Lower lobe of right lung (tissue), 2 donors: ENCODE measurements at places on chromosomes 2 and 18. TPM values are rescaled to one million over a fixed set of nuclear protein-coding genes. Genes with fewer than 3 reads are reported as not detected.

DNA sequence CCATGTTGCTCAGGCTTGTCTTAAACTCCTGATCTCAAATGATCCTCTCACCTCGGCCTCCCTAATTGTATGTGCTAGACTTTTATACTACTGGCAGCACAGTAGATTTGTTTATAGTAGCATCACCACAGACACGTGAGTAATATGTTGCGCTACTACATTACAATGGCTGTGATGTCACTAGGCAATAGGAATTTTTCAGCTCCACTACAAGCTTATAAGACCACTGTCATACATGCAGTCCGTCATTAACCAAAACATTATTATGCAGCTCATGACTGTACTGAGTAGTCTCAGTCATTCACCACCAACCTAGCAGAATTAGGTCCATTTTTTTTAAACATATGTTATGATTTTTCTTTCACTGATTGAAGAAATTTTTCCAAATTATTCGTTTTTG, 398.9 kb downstream of the DCC start:
- DNase-seq = no peak

DNA sequence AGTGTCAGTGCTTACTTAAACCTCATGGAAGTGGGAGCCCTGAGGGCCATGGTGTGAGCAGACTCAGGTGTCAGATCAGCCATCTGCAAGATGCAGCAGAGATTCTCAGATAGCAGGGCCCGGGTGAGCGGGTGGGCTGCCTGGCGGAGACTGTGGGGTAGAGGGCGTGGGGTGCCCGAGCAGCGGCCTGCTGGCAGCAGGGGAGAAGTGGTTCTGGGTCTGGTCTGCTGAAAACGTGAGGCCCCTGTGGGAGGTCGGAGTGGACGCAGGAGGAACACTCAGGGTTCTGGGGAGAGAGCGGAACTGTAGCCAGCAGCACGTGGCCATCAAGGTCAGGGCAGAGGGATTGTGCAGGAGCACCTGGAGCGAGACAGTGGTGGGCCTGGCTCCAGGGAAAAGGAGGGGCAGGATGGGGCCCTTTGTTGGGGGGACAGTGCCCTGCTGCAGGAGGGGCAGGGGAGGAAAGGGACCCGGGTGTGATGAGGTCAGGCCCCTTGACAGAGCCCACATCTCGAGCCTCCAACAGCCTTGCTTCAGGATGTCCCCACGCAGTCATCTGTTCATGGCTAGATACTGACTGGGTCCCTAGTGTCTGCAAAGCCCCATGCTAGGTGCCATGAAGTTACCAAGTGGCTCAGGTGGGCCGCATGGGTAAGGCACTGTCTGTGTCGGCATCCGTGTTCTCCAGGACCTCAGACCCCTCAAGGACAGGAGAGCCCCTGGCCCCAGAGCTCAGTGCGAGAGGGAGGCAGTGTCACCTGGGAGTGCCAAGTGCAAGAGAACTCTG, 2.7 kb upstream of the ESPNL start:
- no peak for DNase-seq

DNA sequence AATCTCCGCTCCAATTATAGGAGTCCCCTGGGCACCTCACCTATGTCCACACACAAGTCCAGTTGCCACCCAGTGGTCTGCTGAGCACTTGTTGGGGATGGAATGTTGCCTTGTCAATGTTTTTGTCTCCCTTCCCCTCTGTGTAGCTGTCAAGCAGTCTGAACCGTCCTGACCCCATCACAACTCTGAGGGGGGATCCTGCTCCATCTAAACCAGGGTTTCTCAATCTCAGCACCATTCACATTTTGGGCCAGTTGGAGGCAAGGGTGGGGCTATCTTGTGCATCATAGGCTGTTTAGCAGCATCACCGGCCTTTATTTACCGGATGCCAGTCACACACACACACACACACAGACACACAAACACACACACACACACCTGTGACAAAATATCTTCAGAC, 53.0 kb downstream of the CYP26B1 start:
- no peak for DNase-seq

DNA sequence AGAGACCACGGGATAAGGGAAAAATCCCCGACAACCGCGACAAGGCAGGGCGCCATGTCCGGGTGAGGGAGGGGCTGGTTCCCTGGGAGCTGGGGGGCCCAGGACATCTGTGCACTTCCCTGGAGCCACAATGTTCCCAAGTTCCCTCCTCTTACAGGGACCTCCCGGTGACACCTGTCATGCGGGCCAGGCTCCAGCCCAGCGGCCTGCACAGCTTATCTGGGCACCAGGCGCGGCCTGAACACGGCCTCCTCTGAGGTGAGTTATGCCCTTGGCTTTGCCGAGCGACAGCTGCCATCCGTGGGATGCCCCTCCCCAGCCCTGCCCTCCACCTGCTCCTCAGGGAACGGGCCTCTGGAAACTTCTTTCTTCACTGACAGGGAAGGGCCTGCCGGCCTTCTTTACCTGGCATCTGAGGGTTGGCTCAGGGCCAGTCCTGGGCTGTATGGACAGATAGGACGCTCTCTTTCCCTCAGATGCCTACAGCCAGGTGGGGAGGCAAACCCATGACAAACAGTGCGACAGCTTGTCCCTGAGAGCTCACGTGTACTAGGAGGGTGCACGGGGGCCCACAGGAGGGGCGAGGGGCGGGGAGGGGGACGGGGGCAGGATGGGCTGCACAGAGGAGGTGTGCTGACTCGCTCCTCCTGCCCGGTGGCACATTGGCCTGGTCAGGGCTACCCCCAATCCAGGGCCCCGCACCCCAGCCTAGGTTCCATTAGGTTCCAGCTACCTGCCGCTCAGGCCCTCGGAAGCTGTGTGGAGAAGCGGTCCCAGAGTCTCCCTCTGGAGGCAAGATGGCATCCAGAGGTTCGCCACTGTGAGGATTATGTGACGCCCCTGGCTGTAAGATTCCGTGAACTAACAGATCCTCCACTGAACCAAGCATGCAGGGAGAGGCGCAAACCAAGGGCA, 34.9 kb upstream of the HPCAL1 start:
- peak; percentile 66 for DNase-seq

DNA sequence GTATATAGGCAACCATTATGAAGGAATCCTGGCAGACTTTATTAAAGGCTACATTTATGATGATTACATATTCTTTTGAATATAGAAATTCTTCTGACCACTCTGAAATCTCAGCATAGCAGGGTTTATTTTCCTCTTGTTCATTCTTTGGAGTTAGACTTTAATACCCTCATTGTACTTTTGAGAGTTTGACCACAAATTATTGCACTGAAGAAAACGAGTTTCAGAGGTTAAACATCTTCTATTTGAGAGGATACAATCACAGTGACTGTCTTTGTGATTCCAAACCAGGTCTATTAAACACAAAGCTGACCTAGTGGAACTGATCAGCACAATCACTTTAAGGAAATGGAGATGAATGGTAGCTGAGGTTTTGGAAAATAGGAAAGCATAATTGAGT, 71.3 kb downstream of the XIRP2 start:
- no peak for DNase-seq

DNA sequence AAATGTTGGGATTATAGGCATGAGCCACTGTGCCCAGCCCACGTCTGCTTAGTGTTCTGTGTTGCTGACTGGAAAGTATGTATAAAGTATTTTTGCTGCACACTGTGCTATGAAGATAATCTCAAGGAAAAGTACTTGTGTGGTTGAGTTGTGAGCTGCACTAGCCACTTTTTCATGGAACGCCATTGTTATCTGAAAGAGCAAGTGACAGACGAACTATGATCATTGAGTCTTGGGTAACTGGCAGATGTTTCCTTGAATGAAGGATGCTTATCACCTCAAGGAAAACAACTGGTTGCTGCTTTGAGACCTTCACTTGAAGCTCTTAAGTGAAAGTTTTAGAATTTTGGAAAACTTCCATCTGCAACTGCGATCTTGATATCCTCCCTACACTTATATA, 82.2 kb upstream of the KCTD1 start:
- no peak for DNase-seq

GRCh38 chr2:218437969-218438368, 19.0 kb downstream of the VIL1 start:
- DNase-seq = no peak

GRCh38 chr2:232927032-232927792, 57.1 kb downstream of the SNORC start:
- DNase-seq = no peak

DNA sequence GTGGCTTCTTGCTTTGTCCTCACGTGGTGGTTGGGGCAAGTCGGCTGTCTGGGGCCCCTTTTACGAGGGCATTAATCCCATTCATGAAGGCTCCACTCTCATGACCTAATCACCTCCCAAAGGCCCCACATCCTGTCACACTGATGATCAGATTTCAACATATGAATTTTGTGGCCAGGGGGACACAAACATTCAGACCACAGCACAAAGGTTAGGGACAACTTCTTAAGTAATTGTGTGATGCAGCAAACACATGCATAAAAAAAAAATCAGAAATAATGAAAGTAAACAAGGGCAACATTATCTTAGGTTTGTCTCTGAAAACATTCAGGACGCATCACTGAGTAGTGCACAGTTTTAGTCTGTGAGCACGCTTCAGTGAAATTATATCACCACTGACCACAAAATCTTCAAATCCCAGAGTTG, 54.2 kb upstream of the FRZB start:
- no peak for DNase-seq

DNA sequence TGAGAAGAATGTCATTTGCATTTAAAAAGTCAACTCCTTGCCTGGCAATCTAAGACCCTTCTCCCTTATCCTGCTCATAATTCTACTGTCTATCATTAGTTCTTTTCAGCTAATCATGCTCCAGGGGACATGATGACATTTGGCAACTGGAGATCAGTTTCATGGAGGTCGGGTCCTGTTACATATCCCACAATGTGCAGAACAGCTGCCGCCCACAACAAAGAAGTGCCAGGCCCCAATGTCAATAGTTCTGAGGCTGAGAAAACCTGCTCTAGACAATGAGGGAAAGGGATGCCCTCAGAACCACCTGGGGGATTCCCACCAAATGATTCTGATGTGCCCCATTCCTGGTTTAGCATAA, 53.4 kb upstream of the IL1RL1 start:
- no peak for DNase-seq

DNA sequence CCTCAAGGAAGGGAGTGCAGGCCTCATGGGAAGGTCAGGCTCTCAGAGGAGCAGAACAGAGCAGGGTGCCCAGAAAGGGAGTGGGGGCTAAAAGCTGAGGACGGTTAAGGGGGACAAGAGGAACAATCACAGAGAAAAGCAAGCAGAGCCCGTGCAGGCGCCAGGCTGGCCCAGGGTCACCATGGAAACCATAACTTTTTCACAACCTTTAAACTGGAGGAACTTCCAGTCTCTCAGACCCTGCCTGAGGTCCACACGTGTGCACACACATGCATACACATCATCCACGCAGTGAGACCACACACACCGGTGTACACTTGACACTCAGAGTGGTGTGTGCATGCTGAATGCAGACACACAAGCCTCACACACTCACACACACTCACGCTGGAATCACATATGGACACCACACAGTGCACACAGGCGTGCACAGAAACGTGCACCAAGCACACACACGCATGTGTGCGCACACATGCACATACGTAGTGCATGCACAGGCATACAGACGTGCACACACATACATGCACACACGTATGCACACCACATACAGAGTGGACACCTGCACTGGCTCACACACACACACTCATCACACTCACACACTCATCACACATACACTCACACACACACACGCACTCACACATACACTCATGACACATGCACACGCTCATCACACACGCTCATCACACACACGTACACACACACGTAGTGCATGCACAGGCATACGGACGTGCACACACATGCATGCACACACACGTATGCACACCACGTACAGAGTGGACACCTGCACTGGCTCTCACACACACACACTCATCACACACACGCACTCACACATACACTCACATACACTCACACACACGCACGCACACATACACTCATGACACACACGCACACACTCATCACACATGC, 37.2 kb upstream of the SNED1 start:
- DNase-seq = no peak

DNA sequence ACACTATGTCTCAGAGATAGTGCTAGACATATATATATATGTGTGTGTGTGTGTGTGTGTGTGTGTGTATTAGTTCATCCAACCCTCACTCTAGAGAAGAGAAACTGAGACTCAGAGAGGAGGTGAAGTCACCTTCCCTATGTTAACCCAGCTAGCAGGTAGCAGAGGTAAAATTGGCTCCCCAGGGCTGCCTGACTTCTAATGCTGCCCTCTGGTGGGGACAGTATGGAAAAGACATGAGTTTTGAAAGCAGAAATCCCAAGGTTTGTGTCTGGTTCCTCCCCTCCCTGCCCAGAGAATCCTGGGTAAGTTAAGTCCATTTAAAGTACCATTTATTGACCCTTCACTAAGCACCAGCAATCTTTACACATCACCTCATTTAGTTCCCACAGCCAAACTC, 137.7 kb downstream of the THNSL2 start:
- DNase-seq = no peak

GRCh38 chr2:25936889-25937545, 45.3 kb downstream of the KIF3C start:
- DNase-seq = no peak

DNA sequence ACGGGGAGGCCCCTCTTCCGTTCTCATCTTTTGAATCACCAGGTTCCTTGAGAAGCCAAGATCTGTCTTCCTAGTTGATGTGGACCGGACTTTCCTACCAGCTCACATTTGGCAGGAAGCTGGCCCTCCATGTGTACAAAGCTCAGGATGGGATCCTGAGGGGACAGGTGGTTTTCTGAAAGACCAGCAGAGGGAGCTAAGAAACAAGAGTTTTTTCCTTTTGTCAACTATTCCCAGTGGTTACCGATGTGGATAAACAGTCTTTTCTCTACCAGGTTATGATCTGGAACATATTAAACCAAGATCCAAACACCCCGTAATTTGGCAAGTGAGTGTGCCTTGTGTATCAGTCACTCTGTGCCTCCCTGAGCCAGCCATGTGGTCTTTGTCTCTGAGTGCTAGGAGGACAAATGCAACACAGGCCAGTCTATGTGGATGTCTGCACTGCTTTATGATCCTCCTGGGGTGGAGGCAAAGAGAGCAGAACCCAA, 25.1 kb upstream of the ARHGAP25 start:
- DNase-seq = no peak

Gene DSC1
- total RNA-seq = not detected

Gene ANKRD30BL
- not detected for total RNA-seq

Gene MREG
- 12.7 TPM for total RNA-seq

Gene NCKAP1
- total RNA-seq = 96.8 TPM

Gene SOWAHC
- total RNA-seq = 20.8 TPM

Gene CAPN14
- 0.15 TPM for total RNA-seq

Gene SIX3
- total RNA-seq = not detected

Gene FAM237A
- not detected for total RNA-seq

Gene GRB14
- total RNA-seq = 4.6 TPM

Gene ZNF804A
- total RNA-seq = 1.3 TPM
